M059J (cell line): ENCODE measurements at places on chromosomes 4 and X. TPM values are rescaled to one million over a fixed set of nuclear protein-coding genes. Genes with fewer than 3 reads are reported as not detected.

- no peak for DNase-seq
Observed at GRCh38 chrX:46884799-46885198, 27.4 kb upstream of the JADE3 start.

GRCh38 chrX:15549189-15550012 is 48.8 kb downstream of the BMX start:
- DNase-seq: no peak

- DNase-seq: no peak
Observed at GRCh38 chr4:39664828-39665731, 26.4 kb upstream of the SMIM14 start.

DNA sequence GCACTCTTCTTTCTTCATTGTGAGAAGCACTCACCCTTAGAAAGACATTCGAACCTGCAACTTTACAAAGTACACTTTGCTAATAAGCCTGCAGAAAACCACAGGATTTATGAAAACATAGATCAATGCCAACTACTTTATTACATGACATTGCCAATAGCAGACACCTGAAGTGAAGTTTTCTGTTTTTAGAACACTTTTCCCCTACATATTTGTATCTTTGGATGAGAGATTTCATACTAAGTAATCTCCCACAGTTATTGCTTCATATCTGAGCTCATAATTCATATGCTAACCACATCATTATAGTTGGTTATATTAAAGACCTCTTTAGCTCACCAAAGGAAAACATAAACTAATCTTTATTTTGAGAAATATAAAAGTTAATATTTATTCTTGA is 276.5 kb upstream of the CTSO start:
- no peak for DNase-seq

GRCh38 chrX:1507511-1508463 is 29.2 kb downstream of the P2RY8 start:
- no peak for DNase-seq

GRCh38 chrX:110402091-110402849 is 43.6 kb downstream of the RTL9 start:
- DNase-seq: peak; percentile 85

- DNase-seq: no peak
Observed at GRCh38 chrX:41857670-41858069, 65.7 kb downstream of the CASK start.

Gene FGA
- total RNA-seq: not detected in 2 replicates

Gene CT45A10
- not detected in 2 replicates for total RNA-seq
